SK-N-DZ (cell line): ENCODE measurements at places on chromosomes 4 and X.

DNA sequence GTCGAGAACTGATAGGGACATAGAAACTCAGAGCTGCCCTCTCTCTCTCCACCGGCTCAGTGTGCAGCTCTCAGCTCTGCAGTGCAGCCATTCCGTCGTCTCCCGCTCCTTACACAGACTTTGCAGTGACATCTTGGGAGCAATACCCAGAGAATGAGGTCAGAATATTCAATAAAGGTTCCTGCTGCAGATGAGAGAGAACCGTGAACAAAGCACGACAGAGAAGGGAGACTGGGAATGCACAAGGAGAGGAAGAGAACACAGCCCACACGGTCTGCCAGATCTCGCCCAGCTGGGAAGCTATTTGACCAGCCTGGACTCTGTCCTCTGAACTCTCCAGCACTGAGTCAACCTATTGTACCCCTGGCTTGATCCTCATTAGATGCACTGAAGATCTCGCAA is 118.0 kb upstream of the PPARGC1A start:
- peak; percentile 27 for DNase-seq

- no peak for DNase-seq
These were observed 92.2 kb downstream of the SH3BGRL start for GRCh38 chrX:81294101-81294500.

- DNase-seq: peak; percentile 37
These were observed 441.1 kb downstream of the KCNIP4 start for GRCh38 chr4:21507439-21507838.

GRCh38 chr4:152634110-152634760 is 45.6 kb downstream of the TMEM154 start:
- no peak for DNase-seq

GRCh38 chrX:78708262-78708661 is 39.3 kb upstream of the LPAR4 start:
- no peak for DNase-seq

GRCh38 chr4:610411-611261 is 14.7 kb upstream of the PDE6B start:
- DNase-seq: no peak
